HT1080 (cell line): ENCODE measurements at places on chromosomes 12 and 14. TPM values are rescaled to one million over a fixed set of nuclear protein-coding genes. Genes with fewer than 3 reads are reported as not detected.

CIROP gene
- total RNA-seq: not detected in 2 replicates

TRPV4 gene
- total RNA-seq: 0.50 and 0.72 TPM in 2 replicates

HNF1A gene
- not detected in 2 replicates for total RNA-seq

CCDC59 gene
- total RNA-seq: 60.3 and 72.0 TPM in 2 replicates

CLEC1B gene
- not detected in 2 replicates for total RNA-seq
